ENCODE measurements at places on chromosomes 4 and X.

GRCh38 chr4:7383266-7383665 lies 51.5 kb downstream of the PSAPL1 start:
- H3K27ac ChIP-seq = no peak overlapping the region
- H3K36me3 ChIP-seq = peaks cover 3% of the 10 kb centered on the region
- no peak overlapping the region for H3K4me3 ChIP-seq
- peaks cover 2% of the 10 kb centered on the region for H3K27me3 ChIP-seq
- H3K4me1 ChIP-seq = peaks cover 6% of the 10 kb centered on the region
- DNase-seq = peak; percentile 1

- no peak for DNase-seq
- no peaks in the 10 kb centered on the region for H3K27me3 ChIP-seq
- H3K4me3 ChIP-seq = peak overlapping the region; percentile 26
- no peaks in the 10 kb centered on the region for H3K4me1 ChIP-seq
Observed at GRCh38 chr4:25410820-25411529, 33.9 kb downstream of the ANAPC4 start.

GRCh38 chr4:26937139-26937538 lies 76.5 kb downstream of the STIM2 start:
- no peaks in the 10 kb centered on the region for H3K27me3 ChIP-seq
- no peak overlapping the region for H3K27ac ChIP-seq
- H3K36me3 ChIP-seq = no peaks in the 10 kb centered on the region
- H3K4me3 ChIP-seq = no peak overlapping the region
- H3K4me1 ChIP-seq = peaks cover 26% of the 10 kb centered on the region

GRCh38 chrX:31845003-31845402 lies 773.2 kb upstream of the FTHL17 start:
- H3K4me1 ChIP-seq = peaks cover 6% of the 10 kb centered on the region
- H3K36me3 ChIP-seq = no peaks in the 10 kb centered on the region
- DNase-seq = no peak
- no peak overlapping the region for H3K4me3 ChIP-seq

GRCh38 chr4:168503652-168504362 lies 7.0 kb downstream of the PALLD start:
- H3K36me3 ChIP-seq = no peaks in the 10 kb centered on the region
- no peak overlapping the region for H3K4me3 ChIP-seq
- peak overlapping the region; percentile 78 for H3K27ac ChIP-seq
- H3K27me3 ChIP-seq = peaks cover 2% of the 10 kb centered on the region
- H3K4me1 ChIP-seq = peaks cover 9% of the 10 kb centered on the region

DNA sequence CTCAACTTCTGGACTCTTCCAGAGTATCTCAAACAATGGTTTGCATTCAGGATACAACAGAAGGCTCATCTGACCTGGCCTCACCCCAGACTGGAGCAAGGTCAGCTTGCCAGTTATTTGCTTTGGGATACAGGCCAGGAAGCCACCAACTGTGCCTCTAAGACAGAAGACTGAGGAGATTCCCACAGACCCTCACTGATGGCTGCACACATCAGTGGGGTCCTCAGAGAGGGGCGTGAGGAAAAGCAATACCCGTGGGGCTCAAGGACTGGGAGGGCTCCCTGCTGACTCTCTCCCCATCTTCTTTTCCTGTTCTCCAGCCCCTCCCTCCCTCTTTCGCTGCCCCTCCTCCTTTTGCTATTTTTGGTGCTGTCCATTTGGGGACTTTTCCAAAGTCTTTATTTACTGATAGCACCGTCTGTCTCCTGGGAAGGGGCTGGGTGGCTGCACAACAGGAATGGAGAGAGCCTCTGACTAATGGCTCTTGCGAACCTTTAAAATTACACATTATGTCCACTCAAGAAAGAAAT lies 23.2 kb downstream of the RELL1 start:
- H3K4me3 ChIP-seq = no peak overlapping the region
- DNase-seq = no peak
- no peaks in the 10 kb centered on the region for H3K36me3 ChIP-seq
- H3K27me3 ChIP-seq = peaks cover 7% of the 10 kb centered on the region
- no peak overlapping the region for H3K27ac ChIP-seq
- H3K4me1 ChIP-seq = peaks cover 61% of the 10 kb centered on the region

- H3K27ac ChIP-seq = no peak overlapping the region
- no peaks in the 10 kb centered on the region for H3K27me3 ChIP-seq
- no peaks in the 10 kb centered on the region for H3K36me3 ChIP-seq
- peaks cover 3% of the 10 kb centered on the region for H3K4me1 ChIP-seq
Observed at GRCh38 chrX:103613362-103613890, 5.7 kb downstream of the TCEAL3 start.

- no peaks in the 10 kb centered on the region for H3K4me1 ChIP-seq
- H3K27ac ChIP-seq = no peak overlapping the region
Observed at GRCh38 chr4:134308910-134309309, 107.3 kb upstream of the PABPC4L start.

GRCh38 chrX:57674861-57675260 lies 5.2 kb downstream of the NLRP2B start:
- H3K27ac ChIP-seq = no peak overlapping the region
- no peak for DNase-seq
- no peak overlapping the region for H3K4me3 ChIP-seq
- H3K4me1 ChIP-seq = no peaks in the 10 kb centered on the region
- H3K36me3 ChIP-seq = no peaks in the 10 kb centered on the region

DNA sequence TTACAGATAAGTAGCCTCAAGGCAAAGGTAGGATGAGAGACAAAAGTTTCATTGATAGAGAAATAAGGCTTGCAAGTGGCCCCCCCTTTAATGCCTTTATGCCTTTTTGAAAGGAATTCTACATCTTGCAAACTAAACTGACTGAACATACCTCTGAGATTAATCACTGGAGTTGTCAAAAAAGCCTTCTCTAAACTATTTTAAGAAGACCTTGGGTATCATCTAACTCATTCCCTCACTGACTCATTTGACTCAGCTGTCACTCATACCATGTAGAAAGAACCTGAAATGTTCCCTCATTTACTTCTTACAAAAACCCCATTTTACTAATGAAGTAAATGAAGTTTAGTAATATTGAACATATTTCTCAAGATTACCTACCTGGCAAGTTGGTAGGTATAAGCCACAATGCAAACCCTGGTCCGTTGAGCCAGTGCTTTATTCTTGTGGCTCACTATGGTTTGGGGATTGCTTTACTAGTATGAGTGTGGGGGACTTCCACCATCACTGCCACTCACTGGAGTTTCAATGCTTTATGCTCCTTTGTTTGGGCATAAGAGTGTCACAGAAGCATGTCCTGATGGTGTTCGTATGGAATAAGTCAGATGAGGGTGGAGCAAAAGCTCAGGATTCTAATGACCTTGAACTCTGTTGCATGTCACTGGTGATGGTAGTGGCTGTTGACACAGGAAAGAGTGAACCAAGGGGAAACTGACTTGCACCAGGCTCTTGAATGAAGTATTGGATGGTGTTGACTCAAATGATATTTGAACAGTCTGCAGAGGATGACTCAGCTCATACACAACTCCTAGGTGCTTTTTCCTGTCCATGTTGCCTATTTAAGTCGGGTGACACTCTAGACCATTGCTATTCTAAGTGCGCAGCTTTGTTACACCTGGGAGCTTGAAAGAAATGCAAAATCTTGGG lies 305.5 kb upstream of the EMCN start:
- no peaks in the 10 kb centered on the region for H3K27me3 ChIP-seq
- H3K4me3 ChIP-seq = no peak overlapping the region
- no peak for DNase-seq
- no peak overlapping the region for H3K27ac ChIP-seq
- H3K4me1 ChIP-seq = no peaks in the 10 kb centered on the region

GRCh38 chr4:77232653-77233052 lies 75.6 kb downstream of the CCNG2 start:
- no peaks in the 10 kb centered on the region for H3K27me3 ChIP-seq
- no peak for DNase-seq
- H3K4me3 ChIP-seq = no peak overlapping the region
- no peaks in the 10 kb centered on the region for H3K36me3 ChIP-seq

DNA sequence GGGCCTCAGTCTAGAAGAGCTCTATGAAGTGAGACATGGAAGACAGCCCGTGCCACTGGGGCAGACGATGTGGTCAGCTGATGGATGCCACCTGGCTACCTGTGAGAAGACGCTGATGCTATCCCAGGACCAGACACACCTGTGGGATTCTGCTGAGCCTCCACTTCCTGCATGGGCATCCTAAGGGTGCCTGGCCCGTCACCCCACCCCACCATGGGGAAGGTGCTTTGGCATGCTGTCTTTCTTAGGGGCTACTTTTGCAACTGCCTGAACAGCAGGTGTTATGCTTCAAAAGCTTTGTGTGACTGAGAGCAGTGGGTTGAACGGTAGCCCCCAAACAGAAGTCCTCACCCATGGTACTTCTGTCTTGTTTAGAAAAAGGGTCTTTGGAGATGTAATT lies 65.0 kb upstream of the STS start:
- H3K27me3 ChIP-seq = peaks cover 5% of the 10 kb centered on the region
- no peaks in the 10 kb centered on the region for H3K36me3 ChIP-seq
- H3K27ac ChIP-seq = no peak overlapping the region
- no peak for DNase-seq
- peaks cover 36% of the 10 kb centered on the region for H3K4me1 ChIP-seq
- no peak overlapping the region for H3K4me3 ChIP-seq

GRCh38 chrX:71111141-71111843 lies at the start of gene IL2RG:
TSS of gene IL2RG (minus strand) at chrX:71111577. CDS start at chrX:71111539, 38 bp downstream.
- peaks cover 3% of the 10 kb centered on the region for H3K4me1 ChIP-seq
- no peaks in the 10 kb centered on the region for H3K36me3 ChIP-seq
- peaks cover 8% of the 10 kb centered on the region for H3K27me3 ChIP-seq
- peak within 1 kb of the TSS; percentile 36 for H3K27ac ChIP-seq

- H3K4me3 ChIP-seq = no peak overlapping the region
- no peak for DNase-seq
- H3K27me3 ChIP-seq = peaks cover 26% of the 10 kb centered on the region
- H3K4me1 ChIP-seq = no peaks in the 10 kb centered on the region
- H3K27ac ChIP-seq = no peak overlapping the region
Observed at GRCh38 chr4:629915-630641, 4.7 kb downstream of the PDE6B start.

DNA sequence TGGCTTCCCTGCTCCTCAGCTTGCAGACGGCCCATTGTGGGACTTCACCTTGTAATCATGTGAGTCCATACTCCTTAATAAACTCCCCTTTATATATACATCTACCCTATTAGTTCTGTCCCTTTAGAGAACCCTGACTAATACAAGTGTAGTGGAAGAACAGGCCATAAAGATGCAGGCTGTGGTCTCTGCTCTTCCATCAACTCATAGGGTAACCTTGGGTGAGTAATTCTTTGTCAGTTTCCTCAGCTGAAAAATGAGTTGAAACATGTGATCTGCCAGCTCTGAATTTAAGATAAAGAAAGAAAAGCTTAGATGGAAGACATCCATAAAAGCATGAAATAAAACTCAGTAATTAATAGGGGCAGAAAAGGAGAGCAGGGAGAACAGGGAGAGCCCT lies 103.6 kb downstream of the ENOX2 start:
- no peak for DNase-seq
- H3K27me3 ChIP-seq = peaks cover 1% of the 10 kb centered on the region
- no peak overlapping the region for H3K27ac ChIP-seq
- no peaks in the 10 kb centered on the region for H3K4me1 ChIP-seq
- no peak overlapping the region for H3K4me3 ChIP-seq

DNA sequence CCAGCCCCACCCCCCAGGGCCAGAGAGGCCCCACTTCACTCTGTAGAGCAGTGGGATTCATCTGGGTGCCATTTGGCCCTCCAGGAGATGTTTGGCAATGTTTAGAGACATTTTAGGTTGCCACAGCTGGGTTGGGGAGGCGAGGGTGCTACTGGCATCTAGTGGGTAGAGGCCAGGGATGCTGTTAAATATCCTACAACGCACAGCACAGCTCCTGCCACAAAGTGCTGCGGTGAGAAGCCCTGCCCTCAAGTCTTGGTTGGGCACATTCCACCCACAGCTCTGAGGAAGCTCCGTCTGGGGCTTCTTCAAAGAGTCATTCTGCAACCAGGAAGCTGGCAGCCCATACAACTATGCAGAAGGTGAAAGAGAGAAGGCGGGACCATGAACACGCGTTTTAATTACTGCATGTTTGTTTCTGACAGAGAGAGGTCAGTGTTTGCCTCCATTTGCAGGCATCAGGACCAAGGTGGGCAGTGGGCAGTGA lies 48.1 kb upstream of the FAM9C start:
- no peak for DNase-seq
- H3K27me3 ChIP-seq = peaks cover 2% of the 10 kb centered on the region
- no peak overlapping the region for H3K27ac ChIP-seq
- no peaks in the 10 kb centered on the region for H3K36me3 ChIP-seq
- no peaks in the 10 kb centered on the region for H3K4me1 ChIP-seq

DNA sequence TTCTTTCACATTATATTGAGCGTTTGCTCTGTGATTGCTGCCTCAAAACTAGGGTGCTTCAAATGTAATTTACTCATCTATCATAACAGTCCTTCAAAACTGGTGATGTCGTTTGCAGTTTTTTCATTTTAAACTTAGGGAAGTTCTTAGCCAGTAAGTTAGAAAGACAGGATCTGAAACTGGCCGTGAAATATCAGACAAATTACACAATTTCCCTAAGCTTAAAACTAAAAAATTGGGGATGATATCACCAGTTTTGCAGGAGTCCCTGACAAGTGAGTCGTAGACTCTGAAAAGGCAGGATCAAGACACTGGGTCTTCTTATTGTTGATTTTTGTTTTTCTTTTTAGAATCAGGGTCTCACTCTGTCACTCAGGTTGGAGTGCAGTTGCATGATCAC lies 44.8 kb downstream of the MOB1B start:
- H3K36me3 ChIP-seq = peaks cover 9% of the 10 kb centered on the region
- H3K27ac ChIP-seq = no peak overlapping the region
- peaks cover 23% of the 10 kb centered on the region for H3K4me1 ChIP-seq
- no peak for DNase-seq

DNA sequence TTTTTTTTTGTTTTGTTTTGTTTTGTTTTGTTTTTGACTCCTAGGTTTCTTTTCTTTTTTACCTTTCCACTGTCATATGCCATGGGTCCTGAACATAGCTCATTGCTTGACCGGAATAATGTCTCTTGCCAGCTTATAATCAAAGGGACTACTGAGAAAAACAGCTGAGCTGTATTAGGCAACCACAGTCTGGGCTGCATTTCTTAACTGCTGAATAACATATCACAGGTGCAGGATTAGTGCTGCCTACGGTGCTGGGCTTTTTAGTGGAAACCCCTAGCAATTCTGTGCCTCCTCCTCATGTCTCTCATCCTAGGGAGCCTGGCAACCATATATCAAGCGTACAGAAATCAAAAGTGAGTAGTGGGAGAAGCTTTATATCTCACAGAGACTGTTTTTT lies 333.5 kb downstream of the BMPR1B start:
- no peak for DNase-seq
- H3K4me3 ChIP-seq = no peak overlapping the region
- H3K36me3 ChIP-seq = no peaks in the 10 kb centered on the region
- H3K27ac ChIP-seq = no peak overlapping the region

GRCh38 chr4:153943738-153944415 lies 155.0 kb upstream of the SFRP2 start:
- no peaks in the 10 kb centered on the region for H3K27me3 ChIP-seq
- no peak overlapping the region for H3K4me3 ChIP-seq
- no peaks in the 10 kb centered on the region for H3K4me1 ChIP-seq
- no peaks in the 10 kb centered on the region for H3K36me3 ChIP-seq
- DNase-seq = no peak
- H3K27ac ChIP-seq = no peak overlapping the region

Measured in endothelial cell (in vitro differentiated cells).